ENCODE measurements at places on chromosomes 3 and 15.
A peak's percentile ranks its signal among the peaks of the same experiment; 100 is the strongest.

- DNase-seq = no peak
Observed at GRCh38 chr3:158911586-158911985, 109.7 kb downstream of the MFSD1 start.

DNA sequence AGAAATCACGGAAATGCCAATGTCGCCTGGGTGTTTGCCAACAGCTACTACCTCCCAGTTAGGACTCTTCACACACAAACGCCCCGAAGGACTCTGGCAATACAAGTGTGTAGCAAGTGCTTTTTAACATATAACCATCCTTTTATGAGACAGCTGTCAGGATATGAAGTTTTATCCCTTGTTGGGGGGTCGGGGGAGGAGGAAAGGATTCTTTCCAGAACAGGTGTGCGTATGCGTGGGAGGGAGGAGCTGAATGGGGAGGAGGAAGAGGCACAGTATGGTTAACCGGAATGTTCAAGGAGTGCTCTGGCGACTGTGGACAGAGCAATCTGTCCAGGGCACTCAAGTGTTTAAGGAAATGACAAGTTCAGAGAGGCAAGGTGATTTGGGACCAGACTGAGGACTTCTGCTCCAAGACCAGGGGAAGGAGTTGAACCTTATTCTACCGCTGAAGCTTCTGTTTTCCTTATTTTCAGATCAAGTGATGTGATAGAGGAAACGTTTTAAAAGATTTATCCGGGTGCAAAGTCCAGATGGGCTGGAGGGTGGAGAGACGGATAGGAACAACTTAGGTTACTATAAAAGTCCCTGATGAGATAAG lies 1.3 kb downstream of the TSPAN3 start:
- no peak for DNase-seq

- DNase-seq = peak; percentile 41
Observed at GRCh38 chr3:42721690-42722089, 19.1 kb upstream of the HHATL start.

DNA sequence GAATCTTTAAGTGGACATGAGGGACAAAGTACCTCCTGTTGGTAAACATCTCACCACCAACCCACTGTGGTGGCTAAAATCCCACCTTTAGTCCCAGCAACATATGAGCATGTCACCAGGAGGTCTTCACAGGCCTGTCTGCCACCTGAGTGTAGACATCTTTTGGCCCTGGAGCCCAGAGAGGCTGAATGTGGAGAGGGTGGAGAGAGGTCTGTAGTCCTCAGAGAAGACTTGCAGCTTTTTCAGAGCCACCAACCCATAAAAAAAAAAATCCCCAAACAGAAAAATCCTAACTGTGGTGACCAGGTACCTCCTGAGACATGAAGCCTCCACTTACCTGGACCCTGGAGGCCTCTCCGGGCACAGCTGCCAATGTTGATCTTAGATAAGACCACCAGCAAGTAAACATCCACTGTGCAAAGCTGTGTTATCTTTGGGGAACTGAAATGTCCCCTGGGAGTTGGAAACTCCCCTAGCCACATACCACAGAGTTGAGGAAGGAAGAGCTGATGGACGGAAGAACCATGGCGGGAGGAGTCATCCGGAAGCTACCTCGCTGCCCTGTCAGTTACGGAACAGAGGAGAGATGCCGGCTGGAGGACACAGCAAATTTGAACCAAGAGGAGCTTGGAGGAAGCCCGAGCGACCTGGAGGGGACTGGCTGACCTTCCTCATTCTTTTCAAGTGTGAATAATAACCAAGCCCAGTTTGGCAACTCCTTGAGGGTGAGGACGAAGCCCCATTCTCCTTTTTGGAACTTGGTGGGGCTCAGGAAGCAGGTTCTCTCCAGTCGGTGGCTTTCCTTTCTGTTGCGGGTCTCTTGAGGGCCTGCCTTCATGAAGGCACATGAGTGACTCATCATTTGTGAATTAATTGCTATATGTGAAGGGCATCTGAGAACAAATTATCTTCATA lies at the start of gene GHRL:
Gene GHRL, minus strand, starts transcription at position 443 of the 915 bp plus-strand sequence. CDS start 2,767 bp downstream, outside the sequence.
- no peak for DNase-seq

GRCh38 chr15:33194704-33195670 lies at the start of gene FMN1:
FMN1 (minus strand) TSS chr15:33194714; CDS start chr15:33154914, 39,800 bp downstream.
- DNase-seq = peak; percentile 94
